ENCODE measurements at places on chromosomes 1 and 21.
A peak's percentile ranks its signal among the peaks of the same experiment; 100 is the strongest.

GRCh38 chr21:32991361-32991760, 34.4 kb upstream of the OLIG2 start:
- DNase-seq, result peak; percentile 9

- DNase-seq, result no peak
These were observed 14.2 kb upstream of the VN1R5 start for GRCh38 chr1:247241691-247242090.

DNA sequence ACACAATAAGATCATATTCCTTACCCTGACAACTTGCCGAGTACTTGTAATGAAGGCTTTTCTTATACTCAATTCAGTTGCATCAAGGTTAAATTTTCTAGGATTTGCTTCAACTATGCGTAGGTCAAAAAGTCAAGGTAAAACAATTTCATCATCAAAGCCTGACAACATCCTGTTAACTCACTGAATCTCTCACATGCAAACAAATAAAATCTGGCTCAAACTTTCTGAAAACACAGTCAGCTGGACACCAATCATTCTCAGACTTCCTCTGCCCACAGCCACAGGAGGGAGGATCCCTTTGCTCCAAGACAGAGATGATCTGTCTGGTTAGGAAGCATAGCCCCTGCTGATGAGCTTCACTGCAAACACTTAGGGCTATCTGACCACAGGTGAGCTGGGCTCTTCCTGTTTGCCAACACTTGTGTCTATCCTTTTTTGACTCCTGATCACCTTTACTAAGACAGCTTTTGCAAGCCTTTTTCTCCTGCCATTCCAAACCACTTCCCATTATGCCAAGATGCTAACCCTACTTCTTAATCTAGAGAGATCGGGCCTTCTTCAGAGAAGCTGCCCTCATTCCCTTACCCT, 20.0 kb downstream of the STX6 start:
- DNase-seq, result no peak

DNA sequence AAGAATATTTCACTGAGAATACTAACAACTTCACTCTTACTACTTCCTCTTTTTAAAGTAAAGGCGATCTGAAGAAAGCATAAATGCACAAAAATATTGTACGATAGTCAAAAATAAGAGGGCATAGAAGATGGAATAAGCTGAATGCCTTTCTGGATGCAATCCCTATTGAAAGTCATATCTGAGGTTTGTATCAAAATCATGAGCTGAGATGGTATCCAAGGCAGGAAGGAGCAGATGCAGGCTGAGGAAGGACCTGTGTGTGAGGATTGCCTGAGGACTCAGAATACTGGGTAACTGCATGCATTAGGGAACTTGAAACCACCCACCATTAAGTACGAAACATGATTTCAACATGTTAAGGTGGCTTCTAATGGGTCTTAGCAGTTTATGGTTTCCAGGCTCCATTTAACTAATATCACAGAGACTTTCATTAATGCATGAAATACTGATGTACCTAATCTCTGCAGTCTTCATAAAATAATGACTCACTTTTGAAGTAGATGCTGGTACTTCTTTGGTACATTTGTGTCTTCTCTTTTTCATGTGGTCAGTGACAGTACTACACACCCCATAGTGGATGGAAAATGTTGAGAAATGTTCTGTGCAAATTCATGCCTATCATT, 29.6 kb upstream of the RGS1 start:
- DNase-seq, result no peak

DNA sequence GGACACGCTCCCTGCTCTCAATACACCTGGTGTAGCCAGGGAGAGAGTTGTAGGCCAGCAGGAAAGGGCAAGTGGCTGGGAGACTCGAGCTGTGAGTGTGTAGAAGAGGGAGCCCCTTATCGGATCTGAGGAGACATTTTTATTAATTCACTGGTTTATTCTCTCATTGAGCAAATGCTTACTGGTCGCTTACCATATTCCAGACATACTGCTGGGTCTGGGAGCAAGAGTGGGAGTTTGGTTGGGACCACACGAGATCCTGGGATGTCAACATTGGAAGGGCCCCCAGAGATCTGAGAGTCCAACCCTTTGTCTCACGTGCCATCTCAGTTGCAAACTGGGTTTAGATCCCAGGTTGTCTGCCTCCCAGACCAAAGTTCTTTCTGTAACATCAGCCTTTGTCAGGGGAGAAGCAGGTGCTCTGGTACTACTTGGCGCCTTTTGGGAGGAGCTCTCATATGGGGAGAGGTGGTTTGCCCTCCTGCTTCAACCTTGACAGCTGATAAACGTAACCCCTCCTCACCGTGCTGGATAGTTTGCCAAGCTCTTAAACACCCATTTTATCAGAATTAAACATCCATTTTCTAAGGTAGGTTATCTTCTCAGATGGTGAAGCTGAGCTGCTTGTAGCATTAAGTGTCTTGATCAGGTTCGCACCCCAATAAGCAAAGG, 742 bp downstream of the TMEM222 start:
- no peak for DNase-seq

DNA sequence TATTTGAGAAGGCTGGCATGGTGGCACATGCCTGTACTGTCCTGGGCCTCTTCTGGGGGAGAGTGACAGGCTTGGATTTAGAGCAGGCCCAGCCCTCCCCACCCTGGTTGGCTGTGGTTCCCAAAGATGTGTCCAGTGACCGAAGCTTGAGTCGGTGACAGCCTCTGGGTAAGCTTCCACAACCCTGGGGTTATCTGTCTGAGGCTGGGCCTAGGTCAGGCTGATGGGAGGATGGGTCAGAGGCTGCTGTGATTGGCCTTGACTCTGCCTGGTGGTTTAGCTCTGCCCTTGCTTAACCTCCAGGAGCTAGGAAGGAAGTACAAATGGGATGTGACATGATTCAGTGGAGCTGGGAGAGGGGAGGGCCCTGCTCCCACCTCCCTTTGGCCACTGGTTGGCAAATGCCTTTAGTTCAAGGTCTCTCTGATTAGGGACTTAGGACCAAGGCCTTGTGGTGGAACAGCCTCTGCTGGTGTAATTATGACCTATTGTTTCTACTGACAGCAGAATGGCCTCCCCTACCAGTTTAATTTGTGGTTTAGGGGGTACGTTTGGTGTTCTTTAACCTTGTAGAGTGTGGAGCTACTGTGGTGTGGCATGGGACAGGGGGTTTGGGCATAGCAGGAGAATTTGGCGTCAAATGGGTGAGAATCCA, 16.6 kb downstream of the NUDC start:
- DNase-seq, result no peak

- DNase-seq, result no peak
These were observed 81.2 kb downstream of the SIPA1L2 start for GRCh38 chr1:232548691-232549090.

- no peak for DNase-seq
These were observed 81.6 kb downstream of the CCDC185 start for GRCh38 chr1:223474804-223475203.

GRCh38 chr1:47578721-47579419, 141.0 kb downstream of the FOXD2 start:
- DNase-seq, result no peak

- DNase-seq, result no peak
These were observed 53.0 kb upstream of the ADORA3 start for GRCh38 chr1:111556325-111557037.

GRCh38 chr21:25456672-25457071, 150.6 kb downstream of the MRPL39 start:
- no peak for DNase-seq

DNA sequence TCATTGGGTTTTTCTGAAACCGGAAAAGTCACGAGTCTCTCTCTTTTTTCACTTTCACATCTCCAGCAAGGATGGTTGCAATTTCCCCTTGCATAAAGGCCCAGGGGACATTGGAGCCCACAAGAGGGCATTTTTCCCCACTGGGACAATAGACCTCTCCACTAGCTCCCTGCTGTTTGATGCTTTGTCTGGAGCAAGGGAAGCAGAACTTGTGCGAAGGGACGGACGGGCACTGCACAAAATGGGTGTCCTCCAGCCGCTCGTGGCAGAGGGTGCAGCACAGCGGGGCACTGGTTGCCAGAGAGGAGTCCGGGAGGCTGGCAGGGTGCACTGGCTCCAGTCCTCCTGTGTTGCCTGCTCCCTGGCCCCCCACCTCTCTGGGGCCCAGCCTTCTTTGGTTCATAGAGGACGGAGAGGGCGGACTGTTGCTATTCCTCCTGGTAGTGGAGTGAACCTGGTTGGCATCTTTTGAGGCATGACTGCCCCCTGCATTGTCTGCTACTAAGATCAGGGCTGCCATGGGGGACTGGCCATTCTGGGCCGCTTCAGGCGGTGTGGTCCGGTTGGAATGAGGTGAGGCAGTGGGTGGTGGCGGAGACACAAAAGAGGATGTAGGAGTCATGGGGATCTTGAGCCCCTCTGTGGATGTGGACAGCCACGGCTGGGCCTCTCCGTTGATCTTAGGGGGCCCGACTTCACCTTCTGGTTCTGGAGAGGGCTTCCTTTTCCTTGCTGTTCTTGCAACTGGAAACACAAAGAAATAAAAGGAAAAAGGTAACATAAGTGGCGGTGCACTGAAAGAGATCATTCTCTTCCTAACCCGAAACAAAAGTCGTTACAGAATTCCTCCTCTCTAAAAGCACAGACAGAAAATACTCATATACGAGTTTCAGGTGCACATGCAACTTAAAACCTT, 2.6 kb downstream of the IRF2BP2 start:
- peak; percentile 83 for DNase-seq

DNA sequence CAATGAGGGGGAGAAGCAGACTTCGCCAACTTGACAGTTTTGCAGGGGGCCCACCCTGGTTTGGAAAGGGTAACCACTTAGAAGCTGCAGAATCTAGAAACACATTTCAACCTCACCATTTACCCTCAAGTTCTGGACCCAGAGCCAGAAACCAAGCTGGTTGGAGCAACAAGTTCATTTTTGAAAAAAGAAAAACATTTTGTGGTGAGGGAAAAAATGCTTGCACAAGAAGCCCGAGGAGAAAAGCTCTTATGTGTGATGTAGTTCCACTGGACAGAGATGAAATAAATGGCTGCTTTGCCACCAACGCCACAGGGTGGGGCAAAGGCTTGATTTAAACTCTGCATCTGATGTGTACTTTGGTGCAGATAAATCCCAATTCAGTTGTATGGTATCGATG, 10.6 kb upstream of the NGF start:
- no peak for DNase-seq

DNA sequence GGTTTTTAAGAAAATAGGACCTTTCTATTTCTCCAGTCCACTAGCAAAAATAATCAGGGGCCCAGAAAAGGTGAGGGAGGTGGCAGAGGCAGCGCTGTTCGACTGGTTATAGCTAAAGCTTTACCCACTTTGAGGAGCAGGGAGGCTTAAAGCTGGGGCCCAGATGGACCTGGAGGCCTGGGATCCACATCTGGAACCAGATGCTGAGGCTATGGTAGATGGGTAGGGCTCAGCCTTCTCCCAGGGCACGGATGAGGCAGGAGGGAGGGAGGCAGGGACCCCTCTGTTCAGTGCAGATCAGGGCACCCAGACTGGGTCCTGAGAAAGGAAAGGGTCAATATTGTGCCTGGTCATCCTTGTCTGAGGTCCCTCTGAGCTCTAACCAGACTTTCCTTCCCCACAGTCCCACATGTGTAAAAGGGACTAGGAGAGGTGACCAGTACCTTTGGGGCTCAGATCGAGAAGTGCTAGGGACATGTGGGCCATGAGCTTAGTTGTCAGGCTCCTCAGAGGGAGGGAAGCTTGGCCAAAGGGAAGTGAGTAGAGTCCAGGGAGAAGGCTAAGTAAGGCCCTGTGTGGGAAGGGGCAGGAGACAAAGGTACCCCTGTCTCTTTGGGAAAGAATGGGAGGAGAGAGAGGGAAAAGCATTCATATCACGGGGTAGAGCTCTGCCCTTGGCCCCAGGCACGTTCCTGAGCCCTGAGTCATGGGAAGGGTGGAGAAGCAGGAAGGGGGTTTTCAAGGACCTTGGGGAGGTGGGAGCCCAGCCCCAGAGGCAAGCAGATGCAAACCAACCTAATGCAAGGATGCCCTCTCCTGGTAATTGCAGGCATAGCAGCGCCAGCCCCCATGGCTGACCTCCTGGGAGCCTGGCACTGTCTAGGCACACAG, 15.4 kb downstream of the LMNA start:
- DNase-seq, result peak; percentile 51

DNA sequence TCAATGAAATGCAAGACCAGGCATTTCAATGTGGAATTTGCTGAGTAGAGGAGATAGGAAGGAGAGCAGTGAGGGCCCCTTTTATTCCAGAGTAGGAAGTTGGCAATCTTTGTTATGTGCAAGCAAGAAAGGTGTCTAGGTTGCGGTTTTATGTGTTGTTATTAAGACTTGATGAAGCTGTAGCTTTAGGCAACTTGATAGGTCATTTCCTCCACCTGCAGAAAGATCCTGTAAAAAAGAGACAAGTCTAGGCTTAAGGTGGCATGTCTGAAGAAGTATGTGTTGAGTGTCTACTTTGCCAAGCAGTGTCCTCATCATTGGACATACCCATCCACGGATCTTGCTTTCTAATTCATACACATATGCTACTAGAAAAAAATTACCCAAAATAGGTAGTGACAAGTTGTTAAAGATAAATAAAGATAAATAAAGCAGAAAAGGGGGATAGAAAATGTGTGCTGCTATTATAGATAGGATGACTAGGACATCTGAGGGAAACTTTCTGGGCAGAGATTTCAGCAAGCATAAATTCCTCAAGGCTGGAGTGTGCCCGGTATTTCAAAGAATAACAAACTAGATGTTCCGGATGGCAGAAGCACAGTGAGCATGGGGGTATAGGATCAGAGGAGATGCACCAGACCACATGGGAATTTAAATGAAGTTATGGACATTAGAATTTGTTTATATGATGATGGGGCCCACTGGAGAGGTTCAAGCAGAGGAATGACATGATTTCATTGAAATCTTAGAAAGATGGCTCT, 335.0 kb downstream of the TGFB2 start:
- DNase-seq, result no peak

- no peak for DNase-seq
These were observed 8.1 kb downstream of the UTP25 start for GRCh38 chr1:209835782-209836298.

GRCh38 chr1:186605762-186606350, 74.4 kb downstream of the PTGS2 start:
- DNase-seq, result peak; percentile 51

GRCh38 chr1:152034654-152035538, 1.9 kb downstream of the S100A11 start:
- DNase-seq, result no peak

- no peak for DNase-seq
These were observed 445.6 kb downstream of the PLPP3 start for GRCh38 chr1:56133522-56134472.

DNA sequence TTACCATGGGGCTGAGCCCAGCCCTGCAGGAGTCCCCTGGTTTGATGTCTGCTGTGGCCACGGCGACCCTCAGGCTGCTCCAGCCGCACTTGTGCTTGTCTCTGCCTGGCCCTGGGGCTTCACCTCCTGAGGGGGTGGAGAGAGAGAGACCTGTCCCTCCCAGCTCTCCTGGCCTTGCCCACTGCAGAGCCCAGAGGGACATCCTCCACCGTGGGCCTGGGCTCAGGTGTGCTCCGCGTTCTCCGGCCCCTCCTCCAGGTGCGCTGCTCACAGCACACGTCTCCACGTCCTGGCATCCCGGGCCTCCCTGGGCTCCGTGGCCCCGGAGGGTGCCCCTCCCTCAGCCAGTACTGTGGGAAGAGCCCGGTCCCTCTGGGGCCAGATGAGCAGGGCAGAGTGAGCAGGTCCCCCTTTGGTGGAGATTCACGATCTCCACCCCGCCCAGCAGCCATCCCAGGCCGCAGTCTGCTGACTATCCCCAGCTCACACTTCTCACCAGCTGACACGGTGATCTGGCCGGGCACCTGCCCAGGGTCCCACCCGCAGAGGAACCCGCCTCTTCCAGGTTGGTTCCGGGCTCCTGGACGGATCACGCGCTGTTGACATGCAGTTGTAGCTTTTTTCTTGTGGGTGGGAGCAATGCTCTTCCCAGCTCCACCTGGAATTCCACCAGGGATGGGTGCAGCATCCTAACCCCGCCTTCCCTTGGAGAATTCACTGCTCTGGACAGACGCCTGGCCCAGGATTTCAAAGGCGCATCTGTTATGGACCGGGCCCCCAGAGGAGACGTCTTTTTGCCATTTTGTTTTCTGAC, 41.8 kb upstream of the POFUT2 start:
- no peak for DNase-seq

All from COR-L47 (cell line).